ENCODE measurements at places on chromosomes 2 and 18.

DNA sequence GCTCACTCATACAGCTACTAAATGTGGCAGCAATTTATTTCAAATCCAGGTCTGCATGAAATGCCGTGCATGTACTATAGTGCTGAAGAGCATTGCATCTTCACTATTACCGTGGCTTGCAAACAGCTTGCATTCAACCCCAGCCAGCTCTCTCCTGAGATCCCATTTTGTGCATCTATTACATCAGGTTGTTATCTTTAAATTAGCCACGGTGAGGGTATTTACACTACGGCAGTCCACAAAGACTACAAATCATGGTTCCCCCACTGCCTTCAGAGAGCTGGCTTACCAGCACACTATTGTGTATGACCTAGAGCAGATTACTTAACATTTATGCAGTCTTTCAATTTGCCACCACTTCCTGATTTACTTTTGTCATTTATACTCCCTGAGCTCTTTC is 621.3 kb upstream of the LRATD1 start:
- DNase-seq: no peak

DNA sequence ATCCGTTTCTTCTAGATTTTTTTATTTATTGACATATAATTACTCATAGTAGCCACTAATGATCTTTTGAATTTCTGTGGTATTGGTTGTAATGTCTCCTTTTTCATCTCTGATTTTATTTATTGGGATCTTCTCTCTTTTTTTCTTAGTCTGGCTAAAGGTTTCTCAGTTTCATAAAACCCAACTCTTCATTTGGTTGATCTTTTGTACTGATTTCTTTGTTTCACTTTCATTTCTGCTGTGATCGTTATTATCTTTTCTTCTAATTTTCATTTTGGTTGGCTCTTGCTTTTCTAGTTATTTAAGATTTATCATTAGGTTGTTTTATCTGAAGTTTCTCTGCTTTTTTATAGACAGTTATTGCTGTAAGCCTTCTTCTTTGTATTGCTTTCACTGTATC is 463.6 kb upstream of the CRIM1 start:
- DNase-seq: no peak

GRCh38 chr2:11028407-11028916 is 116.7 kb downstream of the KCNF1 start:
- no peak for DNase-seq

DNA sequence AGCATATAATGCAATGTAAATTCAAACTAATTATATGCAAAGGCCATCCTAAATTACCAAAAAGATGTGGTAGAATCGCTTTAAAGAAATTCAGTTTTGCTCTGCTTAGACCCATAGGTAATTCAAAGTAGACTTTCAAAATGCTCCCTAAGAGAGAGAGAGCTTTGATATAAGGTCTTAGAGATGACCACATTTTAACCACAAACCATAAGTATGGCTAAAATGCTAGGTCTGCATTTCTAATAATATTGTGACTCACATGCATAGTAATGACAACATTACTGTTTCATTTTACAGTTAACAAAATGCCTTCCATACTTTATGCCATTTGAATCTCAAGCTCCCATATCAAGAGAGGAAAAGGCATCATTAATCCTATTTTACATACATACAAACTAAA is 144.5 kb downstream of the RAD51AP2 start:
- no peak for DNase-seq

GRCh38 chr2:241506793-241507429 is 1.5 kb downstream of the STK25 start:
- DNase-seq: no peak

- DNase-seq: no peak
These were observed 37.4 kb upstream of the ALPP start for GRCh38 chr2:232341061-232341738.

DNA sequence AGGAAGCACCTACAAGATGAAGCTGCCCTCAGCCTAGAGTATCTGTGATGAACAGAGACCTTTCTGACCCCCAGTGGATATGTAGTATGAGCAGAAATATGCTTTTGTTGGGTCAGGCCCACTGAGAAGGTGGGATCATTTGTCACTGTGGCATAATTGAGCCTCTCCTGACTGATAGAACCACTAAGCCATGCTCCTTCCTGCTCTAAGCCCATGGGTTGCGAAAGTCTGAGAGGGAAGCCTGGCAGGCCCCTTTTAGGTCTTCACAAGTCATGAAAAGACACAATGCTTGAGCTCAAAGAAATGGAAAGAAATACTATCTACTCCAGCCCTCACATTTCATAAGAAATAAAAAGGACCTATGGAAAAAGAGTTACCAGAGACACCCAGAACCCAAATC is 127.7 kb downstream of the TNS1 start:
- DNase-seq: no peak

GRCh38 chr2:64837116-64837731 is 152.0 kb upstream of the SLC1A4 start:
- no peak for DNase-seq

GRCh38 chr2:29187926-29188325 is 72.7 kb downstream of the CLIP4 start:
- no peak for DNase-seq

Measured in COR-L47 (cell line).